Left colon (tissue), 2 donors: ENCODE measurements at places on chromosomes 7 and 10.

GRCh38 chr7:132557489-132558044, 18.7 kb downstream of the PLXNA4 start:
- no peak for DNase-seq

- no peak for DNase-seq
These were observed 573.7 kb downstream of the PARD3 start for GRCh38 chr10:34241226-34242000.

DNA sequence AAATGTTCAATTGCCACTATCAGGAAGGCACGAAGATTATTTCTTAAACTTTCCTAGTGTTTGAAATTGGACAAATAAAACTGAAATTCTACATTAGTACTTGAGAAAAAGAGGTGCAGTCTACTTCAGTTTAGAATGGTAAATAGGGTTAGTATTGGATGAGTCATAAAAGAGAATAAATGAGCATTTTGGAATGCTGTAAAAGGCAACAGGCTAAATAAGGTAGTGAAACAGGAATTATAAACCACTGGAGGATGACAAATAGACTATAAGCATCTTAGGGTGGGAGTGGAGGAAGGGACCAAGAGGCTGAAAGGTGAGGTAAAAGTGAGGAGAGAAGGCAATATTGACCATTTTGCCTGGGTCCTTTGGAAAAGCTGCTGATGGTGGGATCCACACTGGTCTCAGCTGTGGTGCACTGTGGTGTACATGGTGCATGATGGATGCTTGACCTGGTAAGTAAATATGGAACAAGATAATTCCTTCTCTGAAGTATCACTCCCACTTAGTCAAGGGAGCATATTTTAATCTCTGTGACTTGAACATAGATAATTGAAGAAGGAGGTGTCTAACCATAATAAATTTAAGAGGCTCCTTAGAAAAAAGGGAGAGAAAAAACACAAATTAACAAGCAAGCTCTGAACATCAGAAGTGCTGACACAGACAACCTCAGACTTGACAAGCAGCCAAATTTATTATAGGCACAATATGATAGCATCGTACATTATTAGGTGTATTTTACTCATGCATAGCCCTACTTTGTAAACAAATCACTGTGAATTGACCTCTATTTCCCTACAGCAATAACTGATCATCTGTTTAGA, 76.4 kb upstream of the SCIN start:
- no peak for DNase-seq

DNA sequence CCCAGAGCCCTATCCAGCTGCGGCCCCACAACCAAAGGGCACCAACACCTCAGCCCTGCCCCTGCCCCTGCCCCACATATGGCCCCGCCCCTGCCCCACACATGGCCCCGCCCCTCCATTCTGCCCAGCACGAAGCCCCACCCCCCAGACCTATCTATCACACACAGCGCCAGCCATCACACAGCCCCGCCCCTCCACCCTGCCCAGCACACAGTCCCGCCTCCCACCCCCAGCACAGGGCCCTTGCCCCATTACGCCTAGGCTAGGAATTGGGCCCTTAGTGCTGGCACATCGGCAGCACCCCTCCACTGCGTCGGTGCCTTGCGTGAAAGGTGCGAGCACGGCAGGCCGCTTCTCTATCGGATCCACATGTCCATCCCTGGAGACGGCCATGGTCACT, 126.8 kb downstream of the MAD1L1 start:
- DNase-seq = peak; percentile 26

GRCh38 chr7:32774541-32774951, 117.0 kb downstream of the KBTBD2 start:
- DNase-seq = no peak

DNA sequence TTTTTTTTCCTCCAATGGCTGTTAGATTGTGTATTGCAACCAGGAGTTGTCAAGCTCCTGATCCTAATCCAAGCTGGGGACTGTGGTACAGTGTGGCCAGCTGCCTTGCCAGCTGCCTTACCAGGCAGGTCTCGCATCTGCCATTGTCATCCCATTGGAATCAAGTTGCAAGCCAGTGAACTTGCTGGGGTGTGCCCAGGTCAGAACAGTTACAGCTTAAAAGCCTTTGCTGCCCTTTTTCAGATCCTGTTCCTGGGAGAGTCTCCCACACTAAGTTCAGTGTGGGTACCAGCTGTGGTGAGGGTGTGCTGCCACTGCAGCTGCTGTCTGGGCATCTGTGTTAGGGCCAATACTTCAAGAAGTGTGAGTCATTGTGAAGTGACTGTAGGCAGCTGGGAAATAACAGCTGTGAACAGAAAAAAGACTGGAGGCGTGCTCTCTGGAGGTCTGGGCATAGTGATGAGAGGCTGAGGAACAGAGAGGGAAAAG, 72.8 kb downstream of the CCNY start:
- DNase-seq = no peak

GRCh38 chr10:74824900-74825370, 1.5 kb upstream of the KAT6B start:
- peak; percentile 54 for DNase-seq

- no peak for DNase-seq
These were observed 52.3 kb upstream of the KDM7A start for GRCh38 chr7:140229101-140229525.

DNA sequence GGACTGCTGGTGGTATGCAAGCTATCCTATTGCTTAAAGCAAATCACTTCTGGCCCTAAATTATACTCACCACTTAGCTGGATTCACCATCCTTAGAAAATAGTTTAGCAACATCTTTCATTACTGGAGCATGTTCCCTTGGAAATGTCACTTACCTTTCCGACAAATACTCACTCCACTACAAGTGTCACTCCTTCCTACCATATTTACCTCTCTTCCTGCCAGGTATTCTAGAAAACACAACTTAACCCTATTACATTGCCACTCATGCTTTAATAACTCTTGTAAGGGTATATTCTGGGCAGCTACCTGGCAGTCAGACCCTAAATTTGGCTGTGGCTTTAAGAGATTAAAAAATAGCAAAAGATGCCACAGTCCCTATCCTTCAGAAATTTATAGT, 37.5 kb upstream of the CTNNA3 start:
- no peak for DNase-seq

DNA sequence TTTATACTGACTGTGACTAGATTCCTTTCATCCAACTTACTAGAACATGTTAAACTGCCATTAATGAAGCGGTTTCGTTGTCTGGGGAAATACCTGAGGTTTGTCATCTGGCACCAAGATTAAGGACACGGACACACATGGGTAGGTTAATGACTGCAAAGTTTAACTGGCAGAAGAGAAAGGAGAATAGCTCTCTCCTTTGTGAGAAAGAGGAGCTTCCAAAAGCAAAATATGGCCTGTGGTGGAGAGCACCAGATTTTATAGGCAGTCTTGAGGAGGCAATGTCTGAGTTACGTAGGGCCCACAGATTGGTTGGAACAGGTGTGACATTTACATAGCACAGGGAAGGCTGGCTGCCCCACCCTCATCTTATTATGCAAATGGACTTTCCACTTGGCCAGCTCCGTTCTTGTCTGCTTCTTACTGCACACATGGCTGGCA, 1193.0 kb upstream of the CELF2 start:
- DNase-seq = no peak

DNA sequence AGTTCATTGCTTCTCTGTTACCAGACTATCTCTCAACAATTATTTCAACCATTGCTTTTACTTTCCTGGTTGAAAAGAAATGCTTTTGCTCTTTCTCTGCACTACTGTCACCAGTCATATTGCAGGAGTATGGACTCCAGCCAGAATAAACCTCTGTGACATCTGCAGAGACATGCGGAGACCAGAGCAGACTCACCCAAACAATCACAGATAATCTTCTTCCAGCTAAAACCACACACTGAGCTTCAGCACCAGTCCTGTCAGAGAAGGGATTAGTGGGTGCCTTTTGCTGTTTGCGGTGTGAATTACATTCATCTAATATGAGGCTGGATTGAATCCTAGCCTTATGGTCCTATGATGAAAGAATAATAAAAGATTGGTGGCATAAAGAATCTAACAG, 258.6 kb downstream of the CNTNAP2 start:
- DNase-seq = no peak

DNA sequence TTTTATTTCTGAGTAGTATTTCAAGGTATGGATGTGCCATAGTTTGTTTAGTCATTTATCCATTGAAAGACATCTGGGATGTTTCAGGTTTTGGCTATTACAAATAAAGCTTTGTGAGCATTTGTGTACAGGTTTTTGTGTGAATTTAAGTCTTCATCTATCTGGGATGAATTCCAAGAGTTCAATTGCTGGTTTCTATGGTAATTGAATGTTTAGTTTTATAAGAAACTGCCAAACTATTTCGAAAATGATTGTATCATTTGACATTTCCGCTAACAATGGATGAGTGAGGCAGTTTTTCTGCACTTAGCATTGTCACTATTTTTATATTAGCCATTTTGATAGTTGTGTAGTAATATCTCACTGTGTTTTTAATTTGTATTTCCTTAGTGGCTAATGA, 99.4 kb downstream of the WDFY4 start:
- DNase-seq = no peak

DNA sequence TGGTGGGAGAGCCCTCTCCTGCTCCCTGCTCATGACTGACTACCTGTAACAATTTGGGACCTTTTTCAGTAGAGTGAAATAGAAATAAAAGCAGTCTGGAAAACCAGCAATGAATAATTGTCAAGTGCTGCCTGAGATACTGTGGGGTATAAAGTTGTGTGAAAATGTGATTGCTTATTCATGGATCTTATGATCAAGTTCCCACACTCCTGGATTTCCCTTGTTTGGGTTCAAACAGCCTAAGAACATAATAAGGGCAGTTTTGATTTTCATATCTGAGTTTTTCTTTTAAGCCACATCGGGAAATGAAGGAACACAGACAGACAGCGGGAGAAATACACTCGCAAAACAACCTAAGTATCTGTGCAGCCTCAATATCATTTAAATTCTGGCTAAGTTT, 52.9 kb downstream of the CALD1 start:
- no peak for DNase-seq

DNA sequence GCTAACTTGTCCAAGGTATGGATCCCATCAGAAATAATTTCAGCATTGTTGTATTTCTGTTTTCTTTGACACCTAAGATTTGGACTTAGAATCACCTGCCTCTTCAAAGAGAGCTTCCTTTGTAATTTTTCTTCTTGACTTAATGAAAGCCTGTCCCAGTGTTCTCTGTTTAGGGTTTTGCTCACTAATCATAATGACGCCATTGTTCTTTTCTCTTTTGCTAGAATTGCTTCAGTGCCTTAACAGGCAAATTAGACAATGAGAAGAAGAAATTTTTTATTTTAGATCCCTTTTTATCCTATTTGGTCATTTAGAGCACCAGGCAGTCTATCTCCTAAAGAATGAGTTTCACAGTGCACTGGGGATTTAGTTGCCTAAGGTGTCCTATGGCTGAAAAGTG, 128.5 kb downstream of the SND1 start:
- no peak for DNase-seq
